ENCODE measurements at places on chromosomes 3 and 15.

- DNase-seq = no peak
These were observed 282.7 kb upstream of the MANF start for GRCh38 chr3:51102396-51102795.

- DNase-seq = no peak
These were observed 69.6 kb upstream of the STRIT1 start for GRCh38 chr3:155362808-155363689.

- DNase-seq = peak; percentile 62
These were observed 9.7 kb downstream of the RHCG start for GRCh38 chr15:89486726-89487050.

DNA sequence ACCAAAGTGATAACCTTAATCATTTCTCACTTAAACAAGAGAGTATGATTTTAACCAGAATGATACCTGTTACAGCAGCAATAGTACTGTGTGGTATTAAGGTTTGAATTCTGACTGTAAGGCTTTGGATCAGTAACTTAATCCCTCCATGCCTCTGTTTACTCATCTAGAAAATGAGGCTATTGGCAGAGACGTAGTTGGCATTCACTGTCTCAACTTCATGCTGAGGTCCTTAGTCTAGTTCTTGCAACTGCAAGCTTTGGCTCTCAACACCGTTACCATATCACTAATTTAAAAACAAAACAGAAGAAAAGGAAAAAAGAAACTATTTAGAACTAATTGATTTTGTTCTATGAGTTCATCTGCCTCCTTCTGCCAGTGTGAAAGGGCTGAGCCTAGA, 875.4 kb downstream of the MCTP2 start:
- no peak for DNase-seq

DNA sequence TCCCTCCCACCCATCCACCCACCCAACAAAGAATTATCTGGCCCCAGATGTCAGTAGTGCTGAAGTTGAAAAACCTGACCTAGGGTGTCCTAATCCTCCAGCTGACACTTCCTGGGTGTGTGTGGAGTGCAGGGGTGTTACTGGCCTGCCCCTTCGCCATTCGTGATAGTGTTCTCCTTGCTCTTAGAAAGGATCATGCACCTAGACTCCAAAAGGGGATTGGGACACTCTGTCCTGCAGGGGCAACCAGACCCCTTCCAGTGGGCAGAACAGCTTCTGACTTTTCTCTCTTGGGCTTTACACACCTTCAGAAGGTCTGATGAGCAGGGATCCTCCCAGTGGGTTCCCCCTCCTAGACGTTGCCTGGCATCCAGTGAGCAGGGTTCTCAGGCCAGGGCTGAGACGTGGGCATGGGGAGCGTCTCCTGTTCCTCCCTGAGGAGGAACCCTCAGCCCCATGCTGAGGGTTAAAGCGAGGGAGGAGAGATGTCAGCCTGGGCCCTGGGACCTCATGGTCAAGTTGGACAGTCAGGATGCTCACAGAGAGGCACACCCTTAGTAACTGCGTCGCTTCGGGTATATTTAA, 75.0 kb downstream of the AAGAB start:
- DNase-seq = no peak

DNA sequence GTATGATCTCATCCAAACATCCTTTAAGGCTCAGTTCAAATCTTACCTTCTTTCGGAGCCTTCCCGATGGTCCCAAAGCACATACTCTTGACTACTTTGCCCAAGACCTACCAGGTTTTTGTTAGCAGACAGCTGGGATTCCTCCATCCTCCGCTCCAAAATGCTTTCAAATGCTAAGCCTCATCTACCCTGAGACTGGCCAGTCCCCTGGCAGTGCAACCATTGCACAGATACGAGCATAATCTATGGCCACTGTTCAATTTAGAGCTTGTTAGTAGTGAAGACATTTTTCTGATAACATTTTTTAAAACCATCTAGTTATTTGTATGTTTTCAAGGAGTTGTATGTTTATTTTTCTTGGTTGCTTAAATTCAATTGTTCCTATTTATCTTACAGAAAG, 264.4 kb upstream of the NR2F2 start:
- no peak for DNase-seq

DNA sequence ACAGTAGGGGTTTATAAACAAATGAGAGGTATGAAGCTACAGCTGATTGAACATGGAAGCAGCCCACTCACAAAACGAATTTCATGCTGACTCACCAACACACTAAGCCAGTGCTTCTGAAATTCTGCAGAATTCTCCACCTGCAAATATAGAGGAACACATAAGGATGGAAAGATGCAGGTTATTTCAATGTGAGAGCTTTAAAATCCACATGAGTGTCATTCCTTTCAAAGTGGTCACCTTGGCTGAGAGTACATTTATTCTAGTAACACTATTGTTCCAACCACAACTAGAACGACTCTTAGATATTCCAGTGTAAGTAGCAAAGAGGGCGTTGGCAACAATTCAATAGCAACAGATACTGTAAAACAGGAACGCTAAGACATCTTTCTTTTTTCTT, 189.9 kb upstream of the TSC22D2 start:
- DNase-seq = no peak

DNA sequence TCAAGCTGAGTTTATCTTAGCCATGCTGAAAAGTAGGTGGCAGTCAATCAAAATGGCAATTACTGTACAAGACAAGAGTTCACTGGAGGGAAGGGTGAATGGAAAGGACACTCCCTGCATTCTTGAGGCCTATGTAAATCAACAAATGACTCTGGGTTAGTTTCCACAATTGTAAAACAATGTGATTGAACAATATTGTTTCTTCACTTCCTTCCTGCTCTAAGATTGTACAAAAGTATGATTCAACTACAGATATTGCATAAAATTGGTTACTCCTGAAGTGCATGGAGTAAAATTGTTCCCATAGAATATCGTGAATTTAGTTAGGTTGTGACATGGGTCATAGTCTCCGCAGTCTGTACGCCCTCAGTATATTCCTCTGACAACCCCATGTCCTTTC, 277.6 kb downstream of the LPP start:
- DNase-seq = no peak

GRCh38 chr3:10474847-10475246, 30.5 kb downstream of the ATP2B2 start:
- DNase-seq = no peak

Measured in NCI-H526 (cell line).